Mammary epithelial cell (primary cell): ENCODE measurements at places on chromosomes 5 and 9. TPM values are rescaled to one million over a fixed set of nuclear protein-coding genes. Genes with fewer than 3 reads are reported as not detected.

DNA sequence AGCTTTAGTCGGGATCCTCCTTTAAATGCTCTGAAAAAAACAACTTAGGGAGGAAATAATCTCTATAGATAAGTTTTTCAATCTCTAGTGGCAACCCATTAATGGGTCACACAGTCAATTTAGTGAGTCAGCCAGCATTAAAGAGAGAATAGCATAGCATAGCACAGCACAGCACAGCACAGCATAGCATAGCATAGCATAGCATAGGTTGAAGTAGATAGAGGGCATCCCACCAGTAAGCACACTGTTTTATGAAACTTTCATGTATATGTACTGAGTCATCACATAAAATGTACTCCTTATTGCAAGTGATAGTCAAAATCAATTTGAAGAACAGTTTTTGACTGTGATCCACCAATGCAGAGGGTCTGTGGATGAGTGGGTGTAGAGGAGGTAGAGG lies 522.9 kb downstream of the CCDC171 start:
- DNase-seq = no peak

DNA sequence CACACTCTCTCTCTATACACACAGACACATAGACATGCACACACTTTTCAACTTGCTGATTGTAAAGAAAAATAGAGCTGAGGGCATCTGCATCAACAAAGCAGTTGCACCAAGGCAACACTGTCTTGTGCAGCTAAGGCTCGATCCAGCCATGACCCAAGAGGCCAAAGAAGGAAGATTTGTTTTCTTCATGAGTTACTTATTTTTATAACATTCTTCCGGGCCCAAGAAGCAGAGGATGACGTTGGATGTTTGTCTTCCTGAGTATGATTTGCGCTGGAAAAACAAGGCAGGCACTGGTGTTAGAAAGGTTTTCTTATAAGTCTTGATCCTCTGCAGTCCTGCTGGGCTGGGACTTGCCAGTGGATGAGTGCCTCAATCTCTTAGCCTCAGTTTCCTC lies 344.1 kb downstream of the ADAMTS6 start:
- no peak for DNase-seq

- no peak for DNase-seq
Measured at GRCh38 chr5:120895660-120896059, 431.6 kb downstream of the PRR16 start.

The TOR1B gene
- 20.7 TPM for polyA plus RNA-seq

DNA sequence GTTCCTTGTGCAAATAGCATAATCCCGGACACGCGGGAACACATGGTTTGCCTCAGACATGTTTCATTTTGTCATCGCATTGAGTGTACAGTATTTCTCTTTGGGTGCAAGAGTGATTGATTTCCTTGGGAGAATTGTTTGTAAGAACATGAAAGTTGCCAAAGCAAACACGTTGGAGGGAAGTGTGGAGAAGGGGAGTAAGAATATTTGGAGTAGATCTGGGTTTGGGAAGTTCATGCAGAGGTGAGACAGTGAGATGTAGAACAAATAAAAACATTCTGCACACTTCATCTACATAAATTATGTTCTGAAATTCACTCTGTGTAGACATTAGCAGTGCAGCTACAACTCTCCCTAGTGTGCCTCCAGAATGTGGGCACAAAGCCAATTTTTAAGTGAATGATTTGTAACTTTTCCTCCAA lies 24.0 kb downstream of the FOXD1 start:
- no peak for DNase-seq
